ENCODE measurements at places on chromosomes 7 and 10.
A peak's percentile ranks its signal among the peaks of the same experiment; 100 is the strongest.

DNA sequence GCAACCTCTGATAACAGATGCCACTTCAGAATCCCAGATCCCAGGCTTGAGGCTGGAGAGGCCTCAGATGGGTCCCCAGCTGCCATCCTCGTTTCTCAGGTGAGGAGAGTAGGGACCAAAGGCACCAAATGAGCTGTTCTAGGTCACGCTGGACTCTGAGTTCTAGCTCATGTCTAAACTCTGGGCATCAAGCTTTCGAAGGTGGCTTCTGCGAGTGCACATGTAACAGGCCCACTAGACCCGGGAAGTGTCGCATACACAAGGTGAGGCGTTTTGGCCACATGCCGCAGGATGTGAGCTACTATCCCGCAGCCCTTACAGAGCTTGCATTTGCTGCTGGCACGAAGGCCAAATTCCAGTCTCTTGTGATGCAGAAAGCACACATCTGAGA, 355.1 kb upstream of the SHH start:
- DNase-seq: no peak

- no peak for DNase-seq
Observed at GRCh38 chr10:90621577-90621976, 236.3 kb downstream of the HTR7 start.

GRCh38 chr7:157612009-157612663, 275.3 kb downstream of the DNAJB6 start:
- DNase-seq: no peak

DNA sequence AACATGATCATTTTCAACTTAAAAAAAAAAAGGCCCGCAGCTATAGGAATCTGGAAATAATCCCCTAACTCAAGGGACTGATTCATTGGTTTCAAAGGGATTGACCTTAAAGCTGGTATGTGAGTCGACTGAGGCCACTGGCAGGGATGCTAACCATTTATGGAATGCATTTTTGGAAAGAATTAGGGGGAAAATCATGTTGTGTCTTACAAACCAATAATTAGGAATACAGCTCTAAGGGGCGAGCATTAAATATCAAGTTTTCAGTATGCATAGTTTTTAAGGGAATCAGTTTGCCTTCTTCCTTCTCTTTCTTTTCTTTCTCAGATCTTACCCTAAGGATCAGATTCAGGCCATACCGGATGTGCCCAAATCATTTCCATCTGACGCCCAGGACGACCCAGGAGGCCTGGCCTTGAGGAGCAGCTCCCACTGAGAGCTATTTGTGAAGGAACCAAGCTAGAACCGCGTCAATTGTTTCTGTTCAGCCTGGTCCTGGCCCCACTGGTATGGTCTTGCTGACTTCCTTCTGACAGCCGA, 48.7 kb downstream of the BPGM start:
- DNase-seq: no peak

DNA sequence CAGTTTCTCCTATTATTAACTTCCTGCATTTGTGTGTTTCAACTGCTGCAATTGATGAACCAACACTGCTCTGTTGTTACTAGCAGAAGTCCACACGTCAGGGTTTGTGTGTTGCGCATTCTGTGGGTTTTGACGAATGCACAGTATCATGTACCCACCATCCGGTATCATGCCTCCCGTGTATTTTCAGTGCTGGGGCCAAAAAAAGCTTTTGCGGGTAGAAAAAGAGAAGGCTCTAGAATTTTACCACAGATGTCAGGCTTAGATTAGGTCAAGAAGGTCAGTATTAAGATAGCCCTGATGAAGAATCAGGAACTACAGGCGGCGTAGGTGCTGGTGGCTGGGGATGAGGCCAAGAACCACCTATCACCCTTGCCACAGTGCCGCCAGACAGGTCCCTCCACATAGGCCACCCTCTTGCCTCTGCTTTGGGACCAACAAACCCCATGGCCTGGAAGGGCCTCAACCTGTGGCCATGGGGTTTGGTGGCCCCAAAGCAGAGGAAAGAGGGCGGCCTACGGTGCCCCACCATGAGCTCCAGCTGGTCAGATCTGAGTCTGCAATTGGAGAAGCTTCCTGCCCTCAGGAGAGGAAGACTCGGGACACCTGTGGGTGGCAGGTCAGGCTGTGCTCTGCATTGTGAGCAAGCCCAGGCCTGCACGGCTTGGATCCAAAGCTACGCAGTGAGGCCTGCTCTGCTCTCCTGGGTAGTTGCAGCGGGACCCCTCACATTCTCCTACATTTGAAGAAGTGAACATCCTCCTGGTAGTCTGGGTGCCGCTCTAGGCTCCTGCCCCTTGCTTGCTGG, 71.9 kb downstream of the MKI67 start:
- DNase-seq: no peak

GRCh38 chr10:62748386-62748785, 56.1 kb upstream of the ADO start:
- peak; percentile 35 for DNase-seq

GRCh38 chr10:68562661-68563570, 2.8 kb downstream of the TET1 start:
- no peak for DNase-seq
